IgD-negative memory B cell (primary cell): ENCODE measurements at places on chromosomes 16 and 17. TPM values are rescaled to one million over a fixed set of nuclear protein-coding genes. Genes with fewer than 3 reads are reported as not detected.

The CCL17 gene
- not detected for polyA plus RNA-seq

The RNF222 gene
- polyA plus RNA-seq = 0.08 TPM

The POLG2 gene
- 9.3 TPM for polyA plus RNA-seq

The TMEM114 gene
- not detected for polyA plus RNA-seq

The HP gene
- not detected for polyA plus RNA-seq

The OR4D1 gene
- 0.11 TPM for polyA plus RNA-seq

The C17orf58 gene
- 1.6 TPM for polyA plus RNA-seq

The C17orf113 gene
- polyA plus RNA-seq = 0.48 TPM

The CTNS gene
- polyA plus RNA-seq = 13.0 TPM

The TNFRSF17 gene
- polyA plus RNA-seq = 83.0 TPM

The CACNB1 gene
- 0.45 TPM for polyA plus RNA-seq

The NQO1 gene
- polyA plus RNA-seq = 5.4 TPM

The FAM83G gene
- polyA plus RNA-seq = 6.8 TPM

The PRAC2 gene
- not detected for polyA plus RNA-seq

The CSH1 gene
- not detected for polyA plus RNA-seq

The E4F1 gene
- polyA plus RNA-seq = 23.2 TPM

The GNGT2 gene
- 10.3 TPM for polyA plus RNA-seq

The KRTAP4-1 gene
- polyA plus RNA-seq = not detected

The SLFN14 gene
- not detected for polyA plus RNA-seq

The FAM20A gene
- polyA plus RNA-seq = not detected

The OR3A3 gene
- not detected for polyA plus RNA-seq

The CDK5R1 gene
- polyA plus RNA-seq = 3.8 TPM

The PRSS33 gene
- polyA plus RNA-seq = not detected
